ENCODE measurements at places on chromosomes 7 and 10.

- no peak for DNase-seq
Measured at GRCh38 chr10:23826421-23826820, 382.5 kb upstream of the KIAA1217 start.

- DNase-seq: peak; percentile 65
Measured at GRCh38 chr7:149414745-149415390, 46.0 kb downstream of the ZNF777 start.

DNA sequence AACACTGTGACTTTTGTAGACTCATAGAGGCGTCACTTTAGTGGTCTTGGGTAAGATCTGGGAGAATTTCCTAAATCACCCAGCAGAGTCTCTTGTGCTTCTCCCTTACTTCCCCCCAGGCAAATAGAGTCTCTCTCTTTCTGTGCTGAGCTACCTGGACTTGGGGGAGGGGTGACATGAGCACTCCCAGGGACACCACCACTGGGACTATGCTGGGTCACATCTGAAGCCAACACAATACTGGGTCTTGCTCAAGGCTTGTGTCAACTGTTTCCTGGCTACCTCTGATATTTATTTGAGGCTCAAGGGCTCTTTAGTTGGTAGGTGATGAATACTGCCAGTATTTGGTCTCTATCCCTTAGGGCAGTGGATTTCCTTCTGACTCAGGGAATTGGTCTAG is 214.6 kb upstream of the TPK1 start:
- DNase-seq: no peak

GRCh38 chr7:1065585-1066241 is 21.4 kb downstream of the GPR146 start:
- peak; percentile 82 for DNase-seq

DNA sequence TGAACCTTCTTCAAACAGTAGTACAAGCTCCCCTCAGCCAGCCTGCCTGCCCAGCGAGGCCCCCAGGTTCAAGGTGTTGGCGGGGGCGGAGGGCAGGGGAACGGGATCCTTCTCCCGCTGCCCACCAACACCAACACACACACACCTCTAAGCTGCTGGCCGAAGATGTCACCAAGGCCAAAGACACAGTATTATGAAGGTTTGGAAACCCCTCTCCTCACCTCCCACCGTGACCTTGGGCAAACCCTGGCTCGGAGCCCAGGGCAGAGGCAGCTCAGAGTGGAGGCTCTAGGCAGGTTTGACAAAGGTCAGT is 49.4 kb upstream of the GTF2IRD1 start:
- no peak for DNase-seq

- no peak for DNase-seq
Measured at GRCh38 chr10:100655760-100656421, 89.5 kb upstream of the PAX2 start.
